NCI-H774 (cell line): ENCODE measurements at places on chromosomes 2 and 18.

- DNase-seq: no peak
Measured at GRCh38 chr2:153228904-153229303, 249.7 kb downstream of the RPRM start.

DNA sequence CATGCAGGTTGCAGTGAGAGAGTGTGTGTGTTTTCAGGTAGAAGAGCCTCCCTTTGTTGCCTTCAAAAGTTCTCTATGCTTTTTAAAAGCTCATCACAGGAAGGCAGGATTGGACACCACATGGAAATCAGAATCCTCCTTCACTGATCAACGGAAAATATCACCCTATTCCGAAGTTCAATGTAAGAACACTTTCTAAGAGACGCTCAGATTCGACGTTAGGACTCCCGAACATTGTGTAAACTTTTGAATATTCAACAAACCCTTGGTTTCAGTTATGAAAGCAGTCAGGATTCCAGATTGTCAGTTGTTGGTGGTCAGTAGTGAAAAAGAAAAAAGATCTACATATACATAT, 561.4 kb upstream of the ID2 start:
- no peak for DNase-seq

DNA sequence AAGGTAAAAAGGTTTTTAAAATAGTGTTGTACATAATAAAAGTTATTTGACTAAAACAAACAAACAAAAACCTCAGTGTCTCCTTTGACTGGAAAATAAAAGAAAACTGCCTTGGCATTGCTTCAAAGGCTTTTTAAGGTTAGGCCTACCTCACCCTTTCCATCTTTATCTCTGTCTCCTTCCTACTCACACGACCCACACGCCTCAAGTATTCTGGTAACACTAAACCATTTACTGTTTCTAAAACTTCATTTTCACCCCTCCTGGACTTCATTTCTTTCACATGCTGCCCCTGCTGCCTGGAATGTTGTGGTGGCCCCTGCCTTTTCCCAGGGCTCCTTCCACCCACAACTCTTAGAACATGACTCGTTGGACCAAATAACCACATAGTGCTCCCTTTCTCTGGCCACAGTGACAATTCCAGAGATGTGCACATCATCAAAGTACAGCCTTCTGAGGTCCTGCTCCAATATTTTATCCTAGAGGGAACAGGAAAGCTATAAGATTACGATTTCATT, 54.0 kb downstream of the ERBB4 start:
- no peak for DNase-seq

DNA sequence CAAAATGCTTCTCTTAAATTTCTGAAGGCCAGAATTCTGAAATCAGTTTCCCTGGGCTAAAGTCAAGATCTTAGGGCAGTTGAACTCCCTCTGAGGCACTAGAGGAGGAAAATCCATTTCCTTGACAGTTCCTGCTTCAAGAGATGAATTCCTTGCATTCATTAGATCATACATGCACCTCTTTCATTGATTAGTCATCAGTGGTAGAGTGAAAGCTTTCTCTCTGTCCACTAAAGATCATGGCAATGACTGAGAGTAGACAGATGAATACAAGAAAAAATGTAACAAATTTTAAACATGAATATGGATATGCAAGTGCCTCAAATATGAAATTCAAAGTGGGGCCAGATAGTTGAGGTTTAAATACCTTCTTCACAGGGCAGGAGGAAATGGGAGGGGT, 693.4 kb upstream of the TMEFF2 start:
- DNase-seq: no peak

- no peak for DNase-seq
Measured at GRCh38 chr2:118857677-118858484, 10.4 kb upstream of the EN1 start.

DNA sequence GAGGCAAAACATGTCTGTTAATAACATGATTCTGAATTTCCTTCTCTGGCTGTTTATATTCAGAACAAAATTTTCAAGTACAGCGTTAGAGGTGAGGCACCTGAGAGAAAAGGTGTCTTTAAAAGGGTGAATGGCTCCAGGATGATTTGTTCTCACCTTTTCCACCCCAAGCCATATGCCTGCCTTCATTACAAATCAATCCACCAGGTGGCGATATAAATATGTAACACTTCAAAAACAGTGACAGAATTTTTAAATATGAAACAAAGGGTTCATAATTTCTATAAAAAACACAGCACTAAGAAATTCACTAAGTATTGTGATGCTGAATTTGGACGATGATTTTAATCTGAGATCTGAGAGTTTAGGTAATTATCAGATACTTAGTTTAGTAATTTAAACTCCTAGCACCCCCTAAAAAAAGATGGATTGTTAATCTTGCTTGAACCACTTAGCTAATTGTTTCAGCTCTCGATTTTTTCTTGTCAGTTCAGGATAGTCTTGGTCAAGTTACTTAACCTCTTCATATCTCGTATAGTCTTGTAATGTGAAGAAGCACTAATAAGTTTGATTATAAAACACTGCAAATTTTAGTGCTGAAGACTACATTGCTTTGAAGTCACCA, 528.8 kb downstream of the CPS1 start:
- DNase-seq: peak; percentile 51

DNA sequence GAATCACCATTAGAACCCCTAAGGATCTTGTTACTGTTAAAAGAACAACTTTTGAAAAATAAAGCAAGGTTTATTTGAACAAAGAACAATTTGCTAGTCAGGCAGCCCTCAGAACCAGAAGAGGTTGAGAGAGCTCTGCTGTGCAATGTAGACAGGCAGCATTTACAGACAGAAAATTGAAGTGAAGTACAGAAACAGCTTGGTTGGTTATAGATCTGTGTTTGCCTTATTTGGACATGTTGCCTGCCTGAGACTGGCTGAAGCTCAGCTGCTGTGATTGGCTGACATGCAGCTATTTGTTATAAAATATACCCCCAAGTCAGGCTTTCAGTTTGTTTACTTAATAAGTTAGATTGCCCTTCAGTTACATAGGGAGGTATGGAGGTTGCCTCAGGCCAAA, 12.5 kb downstream of the MSTN start:
- DNase-seq: no peak

DNA sequence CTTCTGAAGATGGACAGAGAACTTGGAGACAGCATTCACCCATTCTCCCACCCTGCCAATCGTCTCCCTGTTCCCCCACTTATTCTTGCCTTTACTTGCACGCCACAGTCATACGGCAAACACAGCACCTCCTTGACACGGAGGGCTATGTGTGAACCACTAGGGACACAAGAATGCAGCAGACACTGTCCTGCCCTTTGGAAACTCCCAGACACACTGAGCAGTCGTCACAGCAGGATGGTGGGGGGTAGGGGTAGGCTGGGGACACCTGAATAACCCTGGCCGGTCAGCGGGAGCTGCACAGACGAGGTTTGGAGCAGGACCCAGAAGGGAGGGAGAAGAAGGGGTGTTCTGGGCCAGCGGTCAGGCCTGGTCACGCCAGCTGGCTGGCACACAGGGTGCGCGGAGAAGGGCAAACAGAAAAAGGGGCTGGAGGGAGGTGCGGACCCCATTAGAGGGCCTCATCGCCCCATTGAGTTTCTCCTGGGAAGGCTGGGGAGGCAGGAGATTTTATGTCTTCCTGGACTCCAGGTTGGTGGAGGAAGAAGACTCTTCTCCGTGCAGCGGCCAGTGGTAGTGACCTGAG, 40.0 kb upstream of the FOSL2 start:
- DNase-seq: no peak

DNA sequence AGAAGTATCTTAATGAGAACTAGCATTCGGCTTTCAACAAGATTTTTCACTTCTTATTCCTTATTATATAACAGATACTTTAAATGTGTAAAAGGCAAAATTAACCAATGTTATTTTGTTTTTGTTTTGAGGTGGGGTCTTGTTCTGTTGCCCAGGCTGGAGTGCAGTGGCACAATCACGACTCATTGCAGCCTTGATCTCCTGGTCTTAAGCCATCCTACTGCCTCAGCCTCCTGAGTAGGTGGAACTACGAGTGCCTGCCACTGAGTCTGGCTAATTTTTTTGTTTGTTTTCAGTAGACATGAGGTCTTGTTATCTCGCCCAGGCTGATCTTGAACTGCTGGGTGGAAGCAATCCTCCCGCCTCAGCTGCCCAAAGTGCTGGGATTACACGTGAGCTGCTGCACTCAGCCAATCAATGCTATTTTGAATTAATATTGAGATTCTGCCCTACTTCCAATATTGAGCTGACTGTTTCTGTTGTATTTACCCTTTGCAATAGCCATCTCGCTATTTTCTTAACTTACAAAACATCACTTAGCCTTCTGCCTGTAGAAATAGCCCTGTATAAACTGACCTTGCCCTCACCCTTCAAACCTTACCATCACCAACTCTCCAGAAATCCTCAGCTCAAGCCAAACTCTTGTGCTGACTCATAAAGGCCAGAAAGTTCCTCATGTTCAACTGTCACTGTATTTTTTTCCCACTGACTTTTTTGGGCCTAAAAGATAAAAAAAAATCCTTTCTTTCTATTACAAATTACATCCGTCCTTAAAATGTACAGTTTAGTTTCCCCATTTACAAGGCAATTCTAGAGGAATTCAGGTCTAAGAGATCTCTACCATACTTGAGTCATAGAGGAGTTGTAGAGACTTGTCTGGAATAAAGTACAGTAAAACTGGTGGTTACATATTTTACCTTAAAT, 94.3 kb downstream of the OLA1 start:
- DNase-seq: no peak

DNA sequence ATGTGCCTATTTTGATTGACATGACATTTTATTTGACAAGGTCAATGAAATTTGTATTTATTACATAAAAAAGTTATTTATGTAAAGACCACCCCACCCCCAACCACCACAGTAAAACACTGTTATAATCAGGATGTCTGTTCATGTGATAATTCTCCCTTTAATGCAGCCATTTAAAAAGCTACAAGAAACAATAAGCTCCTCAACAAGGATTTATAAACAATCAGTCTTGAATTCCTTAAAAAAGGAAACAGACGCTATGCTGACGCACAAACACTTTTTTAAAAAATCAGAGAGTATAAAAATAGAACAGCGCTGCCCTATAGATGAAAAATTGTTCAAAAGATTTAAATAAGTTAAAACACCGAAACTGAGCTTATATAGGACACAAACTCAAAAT, 102.2 kb downstream of the SOS1 start:
- no peak for DNase-seq

DNA sequence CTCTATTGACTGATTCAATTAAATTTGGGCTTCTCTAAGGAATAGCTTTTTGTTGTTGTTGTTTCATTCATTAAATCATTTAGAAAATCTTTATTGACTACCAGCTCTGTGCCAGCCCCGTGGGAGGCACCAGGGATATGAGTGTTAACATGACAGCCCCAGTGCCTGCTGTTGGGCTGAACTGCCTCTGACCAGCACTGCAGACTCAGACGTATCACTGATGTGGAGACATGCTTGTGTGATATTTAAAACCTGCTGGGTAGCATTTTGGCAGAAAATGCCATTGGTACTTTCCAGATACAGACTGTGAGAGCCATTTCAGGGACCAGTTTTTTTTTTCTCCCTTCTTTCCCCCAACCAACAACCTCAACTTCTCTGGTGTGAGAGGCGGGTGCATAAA, 38.6 kb upstream of the KCNF1 start:
- no peak for DNase-seq

GRCh38 chr2:73033142-73033765, 38.3 kb downstream of the SFXN5 start:
- DNase-seq: no peak

DNA sequence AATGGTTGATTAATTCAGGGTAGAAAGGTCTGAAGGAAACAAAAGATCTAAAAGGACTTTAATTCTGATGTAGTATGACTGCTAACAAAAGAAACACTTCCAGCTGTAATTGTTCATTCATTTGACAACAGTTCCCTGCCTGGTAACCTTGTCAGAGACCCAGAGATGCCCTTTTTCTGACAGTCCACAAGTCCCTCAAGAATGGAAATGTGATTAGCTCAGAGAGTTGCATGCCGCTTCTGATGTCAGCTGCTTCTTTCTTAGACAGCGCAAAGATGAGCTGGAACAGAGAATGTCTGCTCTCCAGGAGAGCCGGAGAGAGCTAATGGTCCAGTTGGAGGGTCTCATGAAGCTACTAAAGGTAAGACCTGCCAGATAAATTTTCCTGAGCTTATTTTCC, 153.6 kb downstream of the DTNA start:
- DNase-seq: no peak

DNA sequence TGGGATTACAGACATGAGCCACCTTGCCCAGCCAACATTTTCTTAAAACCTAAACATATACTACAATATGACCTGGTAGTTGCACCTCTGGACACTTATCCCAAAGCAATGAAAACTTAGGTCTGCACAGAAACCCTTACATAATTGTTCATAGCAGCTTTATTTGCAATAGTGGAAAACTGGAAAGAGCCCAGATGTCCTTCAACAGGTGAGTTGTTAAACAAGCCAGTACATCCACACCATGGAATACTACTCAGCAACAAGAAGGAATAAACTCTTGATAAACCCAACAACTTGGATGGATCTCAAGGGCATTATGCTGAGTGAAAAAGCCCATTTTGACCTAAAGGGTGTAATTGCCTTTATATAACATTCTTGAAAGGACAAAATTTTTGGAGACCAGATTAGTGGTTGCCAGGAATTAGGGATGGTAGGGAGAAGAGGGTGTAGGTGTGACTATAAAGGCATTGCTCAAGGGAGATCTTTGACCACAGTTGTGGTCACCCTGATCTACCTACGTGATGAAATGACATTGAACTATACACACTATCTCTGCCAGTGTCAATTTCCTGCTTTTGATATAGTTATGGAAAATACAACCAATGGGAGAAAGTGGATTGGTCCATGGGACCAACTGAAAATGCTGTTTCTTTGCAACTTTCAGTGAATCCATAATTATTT, 11.9 kb upstream of the AMMECR1L start:
- no peak for DNase-seq

GRCh38 chr2:15681089-15681885, 89.6 kb downstream of the DDX1 start:
- no peak for DNase-seq

DNA sequence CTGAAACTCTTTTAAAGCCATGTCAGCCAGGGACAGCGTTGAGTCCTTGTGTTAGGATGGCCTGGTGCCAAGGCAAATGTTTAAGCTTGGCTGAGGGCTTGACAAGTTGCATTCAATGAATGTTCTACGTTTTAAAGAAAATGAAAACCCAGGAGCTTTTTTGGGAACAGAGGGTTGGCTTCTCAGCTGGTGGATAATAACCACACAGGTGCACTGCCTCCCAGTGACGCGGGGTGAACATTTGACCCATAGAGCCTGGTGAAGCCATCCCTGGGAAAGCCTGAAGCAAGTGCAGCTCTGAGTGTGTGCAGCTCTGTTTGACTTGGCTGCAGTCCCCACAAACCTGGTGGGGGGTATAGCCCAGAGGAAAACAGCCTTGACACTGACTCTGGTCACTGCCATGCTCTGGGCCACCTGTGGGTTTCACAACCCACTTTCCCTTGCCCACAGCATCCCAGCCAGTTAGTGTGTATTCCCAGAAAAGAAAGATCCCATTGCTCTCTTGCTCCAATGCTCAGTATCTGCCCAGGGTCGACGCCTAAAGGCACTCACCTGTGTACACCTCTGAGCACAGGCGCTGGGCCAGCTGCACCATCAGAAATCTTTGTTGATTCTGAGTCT, 874.9 kb downstream of the RNF144A start:
- DNase-seq: peak; percentile 90
